ENCODE measurements at places on chromosomes 2 and 18. TPM values are rescaled to one million over a fixed set of nuclear protein-coding genes. Genes with fewer than 3 reads are reported as not detected.

GRCh38 chr18:59087391-59087790 lies 52.3 kb upstream of the SEC11C start:
- no peak for DNase-seq

DNA sequence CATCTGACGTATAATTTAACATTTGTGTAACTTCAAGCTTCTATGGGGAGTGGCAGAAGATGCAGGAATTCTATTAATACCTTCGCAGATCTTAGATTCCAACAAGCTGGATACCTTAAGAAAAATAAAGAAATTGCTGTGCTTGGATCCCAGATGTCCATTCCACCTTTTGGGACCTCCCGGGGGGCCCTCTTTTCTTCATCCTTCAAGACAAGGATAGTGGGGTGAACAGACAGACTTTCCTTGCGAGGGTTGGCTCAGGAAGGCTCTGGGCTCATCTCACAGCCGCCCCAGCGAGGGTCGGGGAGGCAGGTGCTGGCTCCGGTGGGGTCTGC lies 509 bp upstream of the RNF144A start:
- no peak for DNase-seq

DNA sequence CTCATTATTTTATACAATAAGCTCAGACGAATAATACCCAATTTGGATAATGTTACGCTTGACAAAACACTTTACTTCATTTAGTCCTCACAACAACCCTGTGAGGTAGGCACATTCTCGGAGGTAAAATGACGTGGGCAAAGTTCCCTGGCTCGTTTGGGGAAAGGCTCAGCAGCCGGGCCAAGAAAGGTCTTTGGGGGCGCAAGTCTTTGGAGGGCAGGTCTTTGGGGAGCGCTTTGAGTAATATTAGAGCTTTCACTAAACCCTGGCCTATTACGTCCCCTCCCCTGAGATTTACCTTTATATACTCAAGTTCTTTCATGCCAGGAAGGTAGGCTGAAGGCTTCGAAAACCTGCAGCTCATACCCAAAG lies 427 bp downstream of the RBKS start:
- DNase-seq, result peak; percentile 29

- no peak for DNase-seq
Measured at GRCh38 chr2:40957508-40957907, 505.6 kb upstream of the SLC8A1 start.

DNA sequence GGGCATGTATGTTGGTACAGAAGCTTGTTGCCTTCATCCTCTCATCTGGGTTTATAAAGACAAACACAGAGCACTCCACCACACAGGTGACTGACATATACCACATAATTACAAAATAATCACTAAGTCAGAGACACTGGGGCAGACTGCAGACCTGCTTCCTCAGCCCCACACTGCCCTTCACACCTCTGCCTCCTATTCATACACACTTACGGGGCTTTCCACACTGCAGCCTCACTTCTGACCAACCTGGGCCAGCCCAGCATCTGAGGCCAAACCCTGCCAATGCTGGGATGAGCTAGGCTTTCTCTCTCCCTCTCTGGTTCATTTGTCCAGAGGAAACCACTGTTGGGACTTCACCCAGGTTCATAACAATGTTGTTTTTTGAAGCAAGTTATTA lies 4.5 kb downstream of the EMX1 start:
- peak; percentile 10 for DNase-seq

Gene CRYBA2
- not detected for total RNA-seq
